ENCODE measurements at places on chromosomes 4 and X. TPM values are rescaled to one million over a fixed set of nuclear protein-coding genes. Genes with fewer than 3 reads are reported as not detected.

DNA sequence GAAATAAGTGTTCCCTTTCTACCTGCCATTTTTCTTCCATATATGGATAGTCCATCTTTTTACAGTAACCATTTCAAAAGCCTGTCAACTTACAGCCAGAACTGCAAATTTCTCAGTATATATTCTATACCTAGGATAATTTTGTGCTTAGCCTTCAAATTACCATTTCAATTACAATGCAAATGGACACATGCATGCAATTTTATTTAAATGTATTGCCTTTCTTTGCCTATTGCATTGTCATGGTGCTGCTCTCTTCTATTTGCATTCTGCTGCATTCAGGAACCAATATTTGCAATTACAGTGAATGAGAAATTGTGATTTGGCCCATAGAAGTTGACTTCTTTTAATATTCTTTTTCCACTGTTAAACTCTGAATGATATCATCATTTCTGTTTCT is 1753.4 kb upstream of the TENM3 start:
- no peak for DNase-seq

DNA sequence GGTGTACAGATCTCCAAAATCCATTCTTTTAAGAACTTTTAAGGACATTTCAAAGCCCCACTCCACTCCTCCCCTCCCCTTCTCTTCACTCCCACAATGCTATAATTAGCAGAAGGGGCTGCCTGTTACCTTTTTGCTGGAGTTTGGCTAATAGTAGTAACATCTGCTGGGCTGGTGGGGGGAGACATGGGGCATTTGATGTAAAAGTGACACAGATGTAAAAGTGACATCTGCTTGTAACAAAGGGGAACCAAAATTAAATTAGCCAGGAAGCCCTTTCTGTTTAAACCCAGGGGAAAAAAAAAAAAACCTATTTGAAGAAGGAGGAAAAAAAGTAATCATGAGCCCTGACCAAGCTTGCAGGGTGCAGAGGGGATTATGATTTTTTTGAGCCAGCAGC is 5.4 kb upstream of the PHOX2B start:
- no peak for DNase-seq

Gene TAF7L
- not detected for total RNA-seq

Gene APLN
- 6.1 TPM for total RNA-seq

Gene ADH7
- total RNA-seq, result not detected

All from posterior vena cava (tissue), 2 donors.